Fibroblast of upper back skin (primary cell): ENCODE measurements at places on chromosomes 6 and 20.
A peak's percentile ranks its signal among the peaks of the same experiment; 100 is the strongest.

DNA sequence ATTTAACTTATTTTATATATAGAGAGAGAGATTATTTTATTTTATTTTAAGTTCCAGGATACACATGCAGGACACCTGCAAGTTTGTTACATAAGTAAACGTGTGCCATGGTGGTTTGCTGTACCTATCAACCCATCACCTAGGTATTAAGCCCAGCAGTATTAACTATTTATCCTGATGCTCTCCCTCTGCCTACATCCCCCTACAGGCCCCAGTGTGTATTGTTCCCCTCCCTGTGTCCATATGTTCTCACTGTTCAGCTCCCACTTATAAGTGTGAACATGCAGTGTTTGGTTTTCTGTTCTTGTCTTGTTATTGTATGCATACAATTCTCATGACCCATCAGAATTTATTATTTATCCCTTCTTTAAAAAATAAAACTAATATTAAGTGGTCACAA lies 34.6 kb downstream of the FKBP1C start:
- no peak for DNase-seq

GRCh38 chr6:159953091-159953601 lies 15.7 kb upstream of the IGF2R start:
- peak; percentile 78 for DNase-seq

DNA sequence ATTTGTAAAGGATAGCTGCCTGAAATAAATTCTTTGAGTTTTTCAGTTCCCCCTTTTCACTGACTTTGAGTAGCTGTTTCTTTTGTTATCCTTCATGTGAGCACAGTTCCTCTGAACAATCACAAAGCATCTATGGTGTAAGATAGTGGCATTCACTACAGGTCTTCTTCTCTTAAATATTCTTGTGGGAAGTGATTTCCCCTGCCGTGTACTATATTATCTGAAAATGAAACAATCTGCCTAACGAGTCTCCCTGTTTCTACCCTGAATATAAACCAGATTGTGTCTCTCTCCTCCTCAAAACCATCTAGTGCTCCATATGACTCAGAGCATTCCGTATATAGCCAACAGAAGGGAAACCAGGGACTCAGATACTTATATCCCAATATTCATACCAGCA lies 380.1 kb upstream of the SOX4 start:
- DNase-seq: peak; percentile 31

- peak; percentile 80 for DNase-seq
These were observed 553.0 kb upstream of the MARCKS start for GRCh38 chr6:113304116-113304515.

DNA sequence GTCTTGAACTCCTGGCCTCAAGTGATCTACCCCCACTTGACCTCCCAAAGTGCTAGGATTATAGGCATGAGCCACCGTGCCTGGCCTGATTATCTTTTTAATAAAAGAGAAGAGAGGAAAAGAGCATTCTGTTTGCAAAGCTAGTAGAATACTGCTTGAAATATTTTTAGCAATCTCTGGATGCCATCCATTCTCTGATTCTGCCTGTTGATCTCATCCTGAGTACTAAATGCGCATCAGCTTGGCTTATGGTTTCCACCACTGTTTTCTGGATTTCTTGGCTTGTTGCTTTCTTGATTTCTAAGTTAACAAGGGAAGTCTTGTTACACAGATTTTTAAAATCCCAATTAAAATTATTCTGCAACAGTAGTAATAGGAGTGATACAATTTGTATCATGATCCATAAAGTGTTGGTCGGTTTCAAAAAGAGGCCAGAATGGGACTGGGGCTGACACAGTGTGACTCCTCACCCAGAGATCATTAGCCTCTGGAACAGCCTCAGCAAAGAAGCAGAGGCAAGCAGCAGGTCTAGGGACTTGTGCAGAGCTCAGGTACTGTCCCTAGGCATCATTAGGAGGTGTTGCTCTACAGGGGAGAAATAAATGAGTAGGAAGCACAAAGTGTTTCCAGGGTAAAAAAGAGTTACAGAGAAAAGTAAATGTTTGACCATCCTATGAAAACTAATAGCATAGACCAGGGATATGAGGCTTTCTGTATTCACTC lies 17.8 kb upstream of the SLC16A10 start:
- DNase-seq: no peak

DNA sequence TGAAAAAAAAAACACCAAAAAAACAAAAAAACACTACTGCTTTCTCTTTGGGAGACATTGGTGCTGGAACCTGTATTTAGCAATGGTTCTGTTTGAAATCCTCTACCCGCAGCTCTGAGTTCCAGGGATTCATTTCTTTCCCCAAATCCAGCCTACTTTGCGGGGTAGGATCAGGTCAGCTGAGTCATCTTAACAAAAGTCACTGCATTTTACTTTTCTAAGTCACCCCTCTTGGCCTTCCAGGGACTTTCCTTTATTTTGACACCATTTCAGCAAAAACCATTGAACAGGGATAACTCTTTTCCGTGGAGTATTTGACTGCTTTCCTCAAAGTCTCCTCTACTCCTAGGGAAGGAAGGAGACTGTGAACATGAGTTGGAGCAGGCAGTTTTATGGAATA lies 837.6 kb downstream of the MAFB start:
- DNase-seq: peak; percentile 64

DNA sequence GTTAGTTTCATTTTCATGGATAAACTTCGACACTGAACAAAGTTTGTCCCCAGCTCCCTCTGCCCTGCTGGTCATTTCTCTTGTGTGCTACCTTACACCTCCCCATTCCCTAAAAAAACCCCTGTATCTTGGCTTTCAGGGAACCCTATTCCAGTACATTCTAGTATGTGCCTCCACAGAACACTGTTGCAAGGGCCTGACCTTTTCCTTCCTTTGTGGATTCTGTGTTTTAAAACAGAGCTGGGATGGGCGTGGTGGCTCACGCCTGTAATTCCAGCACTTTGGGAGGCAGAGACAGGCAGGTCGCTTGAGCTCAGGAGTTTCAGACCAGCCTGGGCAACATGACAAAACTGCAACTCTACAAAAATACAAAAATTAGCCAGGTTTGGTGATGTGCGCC lies 20.6 kb upstream of the QKI start:
- DNase-seq: no peak

DNA sequence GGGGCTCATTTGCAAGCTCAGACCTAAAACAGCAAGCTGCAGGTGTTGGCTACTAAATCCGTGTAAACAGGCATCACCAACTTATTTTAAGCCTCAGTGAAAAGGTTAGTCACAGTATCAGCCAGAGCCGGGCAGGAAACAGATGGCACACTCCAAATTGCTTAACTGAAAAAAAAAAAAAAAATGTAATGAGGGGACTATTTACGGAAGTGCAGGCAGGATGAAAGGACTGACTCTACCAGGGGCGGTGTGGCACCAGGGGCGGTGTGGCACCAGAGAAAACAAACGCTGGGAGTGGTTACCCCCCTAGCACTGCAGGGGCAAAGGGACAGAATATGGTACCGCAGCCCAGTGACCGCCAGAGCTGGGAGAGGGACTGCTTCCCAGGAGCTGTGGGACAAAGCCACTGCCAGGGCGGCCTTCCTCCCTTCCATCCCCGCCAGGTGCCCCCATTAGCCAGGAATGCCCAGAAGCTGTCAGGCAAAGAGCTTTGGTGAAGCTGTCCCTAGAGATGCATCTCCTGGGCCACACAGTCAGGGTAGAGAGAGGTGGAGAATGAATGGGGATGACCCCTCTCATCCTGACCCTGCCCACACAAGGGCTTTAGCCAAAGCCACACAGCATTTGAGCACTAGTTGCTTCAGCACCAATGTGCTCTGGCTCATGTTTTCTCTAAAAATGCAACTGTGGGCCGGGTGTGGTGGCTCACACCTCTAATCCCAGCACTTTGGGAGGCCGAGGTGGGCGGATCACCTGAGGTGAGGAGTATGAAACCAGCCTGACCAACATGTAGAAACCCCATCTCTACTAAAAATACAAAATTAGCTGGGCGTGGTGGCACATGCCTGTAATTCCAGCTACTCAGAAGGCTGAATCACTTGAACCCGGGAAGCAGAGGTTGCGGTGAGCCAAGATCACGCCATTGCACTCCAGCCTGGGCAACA lies 39.6 kb upstream of the GFOD1 start:
- no peak for DNase-seq

DNA sequence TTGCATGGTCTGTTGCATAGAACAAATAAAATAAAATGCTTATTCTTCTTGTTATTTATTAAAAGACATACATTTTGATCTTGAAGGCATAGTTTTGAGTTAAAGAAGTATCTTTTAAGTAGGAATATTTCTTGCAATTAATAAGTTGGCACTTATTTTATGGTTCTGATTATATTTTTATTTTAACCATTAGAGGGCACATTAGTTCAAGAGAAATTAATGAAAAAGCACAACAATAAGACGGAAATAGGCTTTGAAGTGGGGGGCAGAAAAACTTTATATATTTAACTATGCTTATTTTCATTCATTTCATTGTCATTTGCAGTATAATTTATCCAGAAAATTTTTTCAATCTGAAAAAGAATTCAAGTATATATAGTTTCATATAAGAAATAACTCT lies 44.2 kb upstream of the MAP3K7 start:
- DNase-seq: no peak

- DNase-seq: peak; percentile 57
These were observed 94.5 kb upstream of the PTPN1 start for GRCh38 chr20:50415516-50416268.

DNA sequence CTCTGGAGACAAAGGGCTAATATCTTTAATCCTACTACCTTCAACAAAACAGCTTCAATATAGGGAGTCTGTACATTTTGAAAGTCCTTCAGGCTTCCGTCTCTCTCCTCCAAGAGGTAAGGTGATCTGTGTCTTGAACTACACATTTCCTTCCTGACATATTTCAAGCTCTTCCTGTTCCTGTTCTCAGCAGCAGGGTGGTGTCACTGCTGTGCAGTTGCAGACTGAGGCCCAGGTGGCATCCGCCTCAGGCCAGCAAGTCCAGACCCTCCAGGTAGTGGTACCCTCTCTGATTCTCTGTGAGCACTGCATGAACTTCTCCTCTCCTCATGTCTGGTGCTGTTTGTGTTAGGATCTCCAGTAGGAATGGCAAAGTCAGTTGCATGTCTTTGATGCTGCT lies 7.8 kb downstream of the NFYA start:
- no peak for DNase-seq

DNA sequence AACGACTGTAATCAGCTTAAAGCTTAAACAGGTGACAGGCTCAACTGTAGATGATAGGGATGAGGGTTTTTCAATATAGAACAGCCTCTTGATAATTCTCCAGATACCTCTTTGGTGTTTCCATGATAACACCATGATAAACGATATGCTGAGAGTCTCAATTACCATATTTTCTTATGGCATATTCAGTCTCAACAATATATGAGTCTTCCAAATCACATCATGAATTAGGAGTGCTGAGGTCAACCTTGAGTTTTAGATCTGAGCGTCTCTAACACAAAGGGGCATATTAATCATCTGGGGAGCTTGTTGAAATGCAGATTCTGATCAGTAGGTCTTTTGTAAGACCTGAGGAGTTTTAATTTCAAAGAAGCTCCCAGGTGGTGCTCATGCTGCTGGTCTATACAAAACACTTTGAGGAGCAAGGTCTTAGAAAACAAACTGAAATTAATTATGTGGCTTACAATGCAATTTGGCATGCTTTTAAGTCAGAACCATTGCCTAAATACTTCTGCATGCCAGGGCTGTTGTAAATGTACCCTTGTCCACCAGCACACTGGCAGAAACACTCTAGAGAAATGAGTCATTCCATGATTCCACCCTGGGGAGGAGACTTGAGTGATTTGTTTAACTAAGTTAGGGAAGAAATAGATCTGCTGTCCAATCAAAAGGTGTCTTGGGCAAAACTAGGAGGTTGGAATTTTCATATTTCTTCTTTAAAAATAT lies 49.6 kb downstream of the PTCHD4 start:
- no peak for DNase-seq

- no peak for DNase-seq
These were observed 30.7 kb upstream of the MAP3K4 start for GRCh38 chr6:160960839-160961238.

GRCh38 chr20:13671916-13672378 lies 33.2 kb upstream of the TASP1 start:
- peak; percentile 90 for DNase-seq

DNA sequence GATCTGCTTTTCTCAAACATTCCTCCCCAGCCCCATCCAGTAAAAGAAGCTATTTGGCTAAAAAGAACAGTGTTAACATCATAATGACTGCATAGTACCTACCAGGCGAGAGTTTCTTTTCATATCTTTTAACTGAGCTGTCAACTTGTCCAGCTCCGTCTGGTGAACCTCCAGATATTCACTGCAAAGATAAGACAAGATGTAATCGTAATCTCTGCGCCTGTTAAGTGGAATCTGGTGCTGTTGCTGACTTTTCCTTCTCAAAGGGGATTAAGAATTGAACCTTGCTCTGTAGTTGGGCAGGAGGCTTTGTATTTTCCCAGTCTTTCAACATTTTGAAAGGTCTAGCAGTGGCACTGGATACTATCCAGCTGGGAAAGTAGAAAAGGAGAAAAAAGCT lies 63.0 kb downstream of the RIPOR2 start:
- no peak for DNase-seq

GRCh38 chr20:60690771-60691170 lies 561.3 kb upstream of the CDH4 start:
- DNase-seq: no peak

GRCh38 chr6:170096803-170097504 lies 193.9 kb downstream of the DLL1 start:
- no peak for DNase-seq

- DNase-seq: no peak
These were observed 98.0 kb downstream of the FNDC1 start for GRCh38 chr6:159267165-159267564.

GRCh38 chr20:22536141-22536828 lies 48.1 kb downstream of the FOXA2 start:
- DNase-seq: no peak
